ENCODE measurements at places on chromosomes 12 and 14. TPM values are rescaled to one million over a fixed set of nuclear protein-coding genes. Genes with fewer than 3 reads are reported as not detected.

DNA sequence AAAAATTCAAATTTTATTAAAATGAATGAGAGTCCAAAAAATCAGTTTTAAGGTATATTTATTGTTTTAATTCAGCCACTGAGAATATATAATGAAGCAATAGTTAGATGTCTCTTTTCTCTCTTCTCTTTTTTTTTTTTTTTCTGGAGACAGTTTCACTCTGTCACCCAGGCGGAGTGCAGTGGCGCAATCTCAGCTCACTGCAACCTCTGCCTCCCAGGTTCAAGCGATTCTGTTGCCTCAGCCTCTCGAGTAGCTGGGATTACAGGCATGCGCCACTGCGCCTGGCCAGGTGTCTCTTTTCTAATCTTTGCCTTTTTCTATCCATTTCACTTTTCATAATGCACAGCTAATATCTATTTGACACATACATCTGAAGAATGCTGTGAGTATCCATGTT lies 307.1 kb upstream of the RGS6 start:
- no peak for DNase-seq

DNA sequence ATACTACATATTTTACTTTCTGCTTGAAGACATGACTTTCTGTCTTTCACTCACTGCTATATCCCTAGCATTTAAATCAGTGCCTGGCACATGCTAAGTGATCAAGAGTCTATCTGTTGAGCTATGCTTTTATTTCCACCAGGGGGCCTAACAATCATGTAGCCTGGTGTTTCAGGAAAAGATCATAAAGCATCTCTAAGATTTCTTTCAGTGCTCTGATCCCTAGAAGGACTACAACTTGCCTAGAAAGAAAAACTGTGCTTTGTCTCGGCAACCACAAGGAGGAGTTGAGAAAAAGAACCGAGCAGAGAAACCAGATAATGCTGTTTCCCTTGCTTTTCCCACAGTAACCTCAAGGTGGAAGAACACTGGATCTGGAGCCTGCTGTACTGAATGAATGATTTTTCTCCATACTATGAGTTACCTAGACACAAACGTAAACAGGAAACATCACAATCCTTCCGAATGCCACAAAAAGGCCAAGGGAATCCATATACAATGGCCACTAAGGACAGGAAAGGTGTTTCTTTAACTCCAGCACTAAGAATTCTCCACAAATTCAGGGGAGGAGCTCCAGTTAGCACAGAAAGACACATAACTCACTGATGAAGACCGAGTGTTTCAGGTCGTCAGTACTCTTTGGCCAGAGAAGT lies 1.2 kb downstream of the CRY1 start:
- peak; percentile 14 for DNase-seq

DNA sequence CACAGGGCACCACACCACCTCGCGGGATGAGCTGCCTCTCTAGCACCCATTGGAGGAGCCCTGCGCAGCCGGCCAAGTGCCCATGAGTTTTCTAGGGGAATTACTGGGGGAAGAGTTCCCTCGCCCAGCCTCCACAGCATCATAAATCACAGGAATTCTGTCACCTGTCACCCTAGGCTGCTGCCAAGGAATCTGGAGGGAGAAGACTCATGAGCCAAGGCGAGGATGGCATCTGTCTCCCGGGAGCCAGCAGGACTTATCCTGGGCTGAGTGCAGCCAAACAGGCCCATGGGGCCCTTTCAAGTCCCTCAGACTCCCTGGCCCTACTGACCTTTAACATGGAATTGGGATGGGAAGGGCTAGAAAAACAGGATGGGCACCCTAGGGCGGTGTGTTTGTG lies 7.8 kb upstream of the OTUB2 start:
- DNase-seq = no peak

DNA sequence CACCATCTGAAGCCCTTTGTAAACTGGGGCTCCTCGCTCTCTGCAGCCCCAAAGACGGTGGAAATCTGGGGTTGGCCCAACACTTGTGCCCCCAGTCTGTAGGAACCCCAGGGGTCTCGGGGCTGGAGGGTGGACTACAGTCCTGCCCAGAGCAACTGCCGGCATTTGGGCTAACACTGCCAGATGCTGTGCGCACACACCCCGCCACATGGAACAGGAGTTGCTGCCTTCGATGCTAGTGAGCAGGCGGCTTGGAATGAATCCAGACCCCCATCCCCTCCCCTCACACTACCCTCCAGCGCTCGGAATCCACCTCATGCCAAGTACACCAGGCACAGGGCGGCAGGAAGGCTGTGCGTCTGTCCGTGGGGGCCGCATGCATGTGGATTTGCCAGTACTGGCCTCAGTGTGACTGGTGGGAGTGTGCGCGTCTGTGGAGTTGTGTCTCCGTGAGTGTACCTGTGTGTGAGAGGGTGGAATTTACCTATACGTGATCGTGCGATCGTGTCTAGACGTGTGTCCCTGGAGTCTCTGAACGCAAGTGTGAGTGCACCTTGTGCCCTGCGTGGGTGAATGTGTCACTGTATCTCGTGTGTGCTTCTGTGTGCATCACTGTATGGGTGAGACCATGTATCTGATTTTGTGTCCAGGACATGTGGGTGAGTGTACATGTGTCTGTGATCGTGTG lies 5.1 kb downstream of the LHX5 start:
- DNase-seq = no peak

DNA sequence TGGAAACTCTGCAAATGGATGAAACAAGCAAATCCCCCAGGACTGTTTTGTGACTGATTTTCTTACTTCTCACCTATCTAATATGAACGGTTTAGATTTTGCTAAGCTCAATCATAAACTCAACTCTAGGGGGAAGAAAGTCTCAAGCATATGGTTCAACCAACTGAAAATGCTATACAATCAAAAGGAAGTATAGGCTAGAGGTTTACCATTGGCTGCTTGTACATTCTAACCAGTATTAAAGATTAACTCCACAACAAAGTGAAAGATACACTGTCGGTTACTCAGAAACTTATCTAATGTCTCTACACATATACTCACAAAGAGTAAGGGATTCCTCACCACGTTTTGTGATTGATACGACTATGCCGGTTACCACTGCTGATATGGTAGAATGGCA lies 281.8 kb upstream of the SOX5 start:
- DNase-seq = no peak

DNA sequence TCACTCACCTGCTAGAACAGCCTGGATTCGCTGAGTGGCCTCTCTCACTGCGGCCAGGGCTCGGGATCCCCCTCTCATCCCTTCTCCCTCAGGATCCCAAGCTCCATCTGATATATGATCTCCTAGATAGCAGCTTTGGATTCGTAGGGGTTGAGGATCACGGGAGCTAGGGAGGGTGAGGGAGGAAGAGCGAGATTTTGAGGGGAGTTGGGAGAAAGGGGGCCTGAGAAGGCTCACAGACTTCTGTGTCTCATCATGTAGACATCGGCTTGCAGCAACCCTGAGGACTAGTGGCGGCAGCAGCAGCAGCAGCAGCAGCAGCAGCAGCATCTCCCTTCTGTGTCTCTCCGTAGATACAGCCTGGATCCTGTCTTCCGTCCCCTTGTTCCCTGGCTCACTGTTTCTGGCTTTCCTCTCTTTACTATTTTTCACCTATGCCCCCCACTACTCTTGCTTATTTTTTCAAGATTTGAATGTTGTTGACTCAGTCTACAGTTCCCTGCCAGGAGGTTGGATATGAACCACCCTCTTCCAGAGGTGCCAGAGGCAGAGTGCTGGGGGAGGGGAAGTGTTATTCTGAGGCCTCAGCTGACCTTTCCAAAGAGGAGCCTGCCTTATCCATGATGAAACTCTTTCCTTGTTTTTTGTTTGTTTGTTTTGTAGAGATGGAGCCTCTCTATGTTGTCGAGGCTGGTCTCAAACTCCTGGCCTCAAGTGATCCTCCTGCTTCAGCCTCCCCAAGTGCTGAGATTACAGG lies at the start of gene CIROP:
CIROP (minus strand) TSS at position 399 of the 757 bp plus-strand sequence; CDS start at position 330, 69 bp downstream.
- DNase-seq = no peak

Gene PTGR2
- 9.6 TPM for total RNA-seq

Gene VASH1
- 1.8 TPM for total RNA-seq

Gene CEP170B
- total RNA-seq = 6.0 TPM
